ENCODE measurements at places on chromosomes 5 and 9.
A peak's percentile ranks its signal among the peaks of the same experiment; 100 is the strongest.

GRCh38 chr9:92432972-92433548 is 8.8 kb upstream of the OMD start:
- no peak for DNase-seq

DNA sequence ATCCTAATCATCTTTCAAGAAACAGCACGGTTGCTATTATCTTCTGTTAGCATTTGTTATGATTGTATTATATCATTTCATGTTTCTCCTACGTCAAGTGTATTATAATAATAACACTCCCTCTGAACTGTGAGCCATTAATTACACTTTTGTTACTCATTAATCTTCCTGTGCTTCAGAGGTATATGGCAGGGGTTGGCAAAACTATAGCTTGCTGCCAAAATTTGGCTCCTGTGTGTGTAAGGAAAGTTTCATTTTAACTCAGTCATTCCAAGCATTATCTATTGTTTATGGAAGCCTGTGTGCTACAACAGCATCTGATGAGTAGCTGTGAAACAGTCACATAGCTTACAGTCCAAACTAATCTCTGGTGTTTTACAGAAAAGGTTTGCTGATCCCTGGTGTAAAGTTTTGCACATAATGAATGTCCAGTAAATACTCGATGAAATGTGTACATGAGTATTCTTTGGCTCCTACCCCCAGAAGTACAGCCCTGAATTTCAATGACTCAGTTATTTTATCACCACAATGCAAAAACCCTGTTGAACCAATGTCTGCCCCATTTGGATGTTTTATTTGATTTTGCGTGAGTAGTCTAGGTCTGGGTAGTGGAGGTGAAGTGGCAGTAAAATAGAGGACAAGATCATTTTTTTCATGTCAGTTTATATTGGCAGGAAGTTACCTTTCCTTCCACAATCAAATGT is 648.2 kb downstream of the MAT2B start:
- DNase-seq, result no peak

- peak; percentile 27 for DNase-seq
Measured at GRCh38 chr9:131799177-131799823, 59.4 kb upstream of the RAPGEF1 start.

DNA sequence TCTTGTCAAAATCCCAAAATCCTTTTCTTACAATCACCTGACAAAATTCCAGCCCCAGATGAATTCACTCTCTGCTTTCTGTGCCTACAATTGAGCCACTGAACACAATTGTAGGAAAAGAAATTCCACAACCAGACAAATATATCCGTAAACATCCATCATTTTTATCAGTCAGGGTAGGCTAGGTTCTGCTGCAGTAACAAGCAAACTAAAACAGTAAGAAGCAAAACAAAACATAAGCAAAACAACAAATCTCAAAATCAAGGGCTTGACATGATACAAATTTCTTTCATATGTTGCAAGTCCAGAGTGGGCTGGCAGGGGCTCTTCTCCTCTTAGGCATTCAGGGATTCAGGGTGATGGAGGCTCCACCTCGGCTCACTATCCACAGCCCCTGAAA is 114.2 kb upstream of the MAN2A1 start:
- DNase-seq, result no peak

DNA sequence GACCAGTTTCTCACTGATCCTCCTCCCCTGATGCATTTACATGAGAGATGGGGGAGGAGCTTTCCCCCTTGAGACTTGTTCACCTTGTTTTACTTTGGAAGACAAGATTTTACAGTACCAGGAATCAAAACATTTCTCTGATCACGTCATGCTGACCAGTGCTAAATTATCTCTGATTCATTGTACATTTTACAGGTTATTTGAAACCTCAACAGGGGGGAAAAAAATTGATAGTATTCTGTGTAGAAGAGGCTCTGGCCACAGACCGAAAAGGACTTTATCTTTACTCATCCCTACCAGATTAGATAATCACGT is 133.9 kb downstream of the GRIA1 start:
- DNase-seq, result no peak

GRCh38 chr9:89878003-89878411 is 273.2 kb downstream of the GADD45G start:
- no peak for DNase-seq

DNA sequence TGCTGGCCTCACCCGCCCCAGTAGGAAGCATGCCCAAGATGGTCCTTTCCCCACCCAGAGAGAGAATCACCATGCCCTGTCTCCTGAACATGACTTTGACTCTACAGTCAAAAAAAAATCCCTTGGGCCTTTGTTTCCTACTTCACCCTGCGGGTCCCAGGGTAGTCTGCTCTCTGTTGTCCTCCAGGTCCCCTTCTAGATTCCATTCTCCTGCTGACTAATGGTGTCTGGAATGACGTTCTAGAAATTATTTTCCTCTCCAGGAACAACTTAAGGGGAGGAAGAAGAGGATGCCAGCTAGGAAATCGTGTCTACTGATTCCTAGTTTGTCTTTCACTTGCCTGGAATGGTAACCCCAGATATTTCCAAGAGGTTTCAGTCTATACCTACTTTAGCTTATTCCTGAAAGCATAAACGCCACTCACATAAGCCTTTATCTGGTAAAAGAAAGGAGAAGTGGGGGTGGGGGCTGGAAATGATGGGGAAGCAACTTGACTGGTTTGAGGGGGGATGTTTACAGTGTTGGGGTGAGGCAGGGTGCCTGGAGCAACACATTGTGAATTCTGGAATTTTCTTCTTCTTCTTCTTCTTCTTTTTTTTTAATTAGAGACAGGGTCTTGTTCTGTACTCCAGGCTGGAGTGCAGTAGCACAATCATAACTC is 93.9 kb downstream of the SNX18 start:
- DNase-seq, result no peak

DNA sequence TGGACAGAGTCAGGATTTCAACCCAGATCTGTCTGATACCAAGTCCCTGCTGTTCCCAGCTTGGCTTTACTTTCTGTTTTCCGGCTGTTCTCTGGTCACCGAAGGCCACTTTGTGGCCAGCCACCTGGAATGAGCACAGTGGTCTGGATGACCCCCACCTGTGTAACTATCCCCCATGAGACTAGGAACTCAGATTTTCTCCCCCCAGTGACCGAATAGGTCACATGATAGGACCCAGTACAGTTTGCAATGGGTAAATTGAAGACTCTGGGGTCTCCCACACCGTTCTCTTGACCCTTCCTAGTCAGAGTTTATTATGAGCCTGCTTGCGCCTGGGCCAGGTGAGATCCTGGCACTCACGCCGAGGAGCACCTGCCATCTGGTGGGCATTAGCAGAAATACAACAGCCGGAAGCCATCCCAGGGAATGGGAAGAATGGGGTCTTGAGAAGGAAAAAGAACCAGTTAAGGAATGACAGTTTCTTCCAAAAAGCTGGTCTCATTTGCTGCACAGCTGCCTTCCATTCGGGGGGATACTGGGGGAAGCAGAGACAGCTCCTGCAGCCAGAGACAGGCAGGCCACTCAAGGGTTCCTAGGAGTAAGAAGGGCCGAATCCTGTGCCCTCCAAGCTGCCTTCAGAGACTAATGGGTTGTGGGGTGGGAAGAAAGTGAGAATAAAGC is 7.1 kb downstream of the PHYHD1 start:
- peak; percentile 43 for DNase-seq

DNA sequence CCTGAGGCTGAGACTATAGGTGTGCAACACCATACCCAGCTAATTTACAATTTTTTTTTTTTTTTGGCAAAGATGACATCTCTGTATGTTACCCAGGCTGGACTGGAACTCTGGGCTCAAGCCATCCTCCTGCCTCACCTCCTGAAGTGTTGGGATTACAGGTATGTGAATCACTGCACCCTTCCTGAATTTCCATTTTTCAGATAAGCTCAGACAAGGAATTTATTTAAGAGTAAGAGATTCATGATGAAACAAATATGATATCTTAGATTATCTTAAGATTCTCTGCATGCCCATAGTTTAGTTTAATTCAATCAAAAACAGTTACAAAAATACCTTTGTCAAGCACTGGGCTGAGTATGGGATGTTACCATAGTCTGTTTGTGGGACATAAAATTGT is 128.4 kb upstream of the BASP1 start:
- no peak for DNase-seq

DNA sequence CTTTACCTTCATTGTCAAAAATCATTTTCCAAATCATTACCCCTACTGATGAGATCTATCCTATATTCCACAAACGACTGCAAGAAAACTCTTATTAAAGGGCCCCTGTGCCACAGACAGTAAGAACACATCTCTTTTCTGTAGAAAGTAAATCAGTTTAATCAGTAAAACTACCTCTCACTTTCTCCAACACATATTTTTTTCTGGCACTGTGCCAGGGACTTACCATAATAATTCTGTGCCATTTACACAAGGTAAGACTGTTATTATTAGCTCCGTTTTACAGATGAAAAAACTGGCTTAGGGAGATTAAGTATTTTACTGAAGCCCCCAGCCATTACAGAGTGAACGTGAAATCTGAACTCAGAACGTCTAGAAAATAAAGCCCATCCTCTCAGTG is 587.0 kb upstream of the COX7C start:
- DNase-seq, result no peak

- no peak for DNase-seq
Measured at GRCh38 chr9:35103660-35104191, 795 bp upstream of the STOML2 start.

DNA sequence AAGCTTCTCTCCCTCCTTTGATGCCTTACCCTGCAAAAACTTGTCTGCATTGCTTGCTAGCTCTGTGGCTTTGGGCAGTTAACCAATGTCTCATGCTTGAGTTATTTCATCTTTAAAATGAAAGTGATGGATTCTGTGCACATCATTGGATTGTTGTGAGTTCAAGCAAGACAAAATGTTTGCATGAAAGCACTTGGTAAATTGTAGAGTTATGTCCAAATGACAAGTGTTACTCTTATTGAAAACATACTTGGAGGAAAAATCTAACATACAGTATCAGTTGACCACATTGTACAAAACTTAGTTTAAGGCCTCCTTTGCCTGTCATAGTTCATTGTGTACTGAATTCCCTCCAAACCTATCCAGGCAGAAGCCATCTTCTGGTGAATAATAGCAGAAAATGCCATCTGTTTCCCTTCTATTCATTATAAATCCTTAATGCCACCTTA is 30.0 kb downstream of the TGFBR1 start:
- no peak for DNase-seq

DNA sequence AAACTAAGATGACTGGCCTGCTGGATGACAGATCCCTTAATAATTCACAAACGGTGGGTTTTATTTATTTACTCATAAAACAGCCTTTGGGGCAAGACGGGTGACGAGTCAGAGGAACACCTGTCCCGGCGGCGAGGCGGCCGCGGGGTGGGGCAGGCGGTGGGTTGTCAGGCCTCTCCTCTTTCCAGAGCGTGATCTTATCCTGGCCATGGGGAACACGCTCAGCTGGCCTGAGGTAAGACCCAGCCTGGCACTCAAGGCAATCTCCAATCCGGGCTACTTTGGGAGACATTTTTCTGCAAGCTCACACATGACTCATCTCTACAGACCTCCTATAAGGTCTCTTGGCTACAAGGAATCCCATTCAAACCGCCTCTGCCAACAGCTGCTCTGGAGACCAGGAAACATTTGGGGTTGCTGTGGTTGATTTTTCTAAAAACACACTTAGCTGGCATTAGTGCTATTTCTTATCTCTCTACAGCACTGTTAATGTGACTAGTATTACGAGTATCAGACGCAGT is 6.3 kb downstream of the RAPGEF1 start:
- peak; percentile 97 for DNase-seq

DNA sequence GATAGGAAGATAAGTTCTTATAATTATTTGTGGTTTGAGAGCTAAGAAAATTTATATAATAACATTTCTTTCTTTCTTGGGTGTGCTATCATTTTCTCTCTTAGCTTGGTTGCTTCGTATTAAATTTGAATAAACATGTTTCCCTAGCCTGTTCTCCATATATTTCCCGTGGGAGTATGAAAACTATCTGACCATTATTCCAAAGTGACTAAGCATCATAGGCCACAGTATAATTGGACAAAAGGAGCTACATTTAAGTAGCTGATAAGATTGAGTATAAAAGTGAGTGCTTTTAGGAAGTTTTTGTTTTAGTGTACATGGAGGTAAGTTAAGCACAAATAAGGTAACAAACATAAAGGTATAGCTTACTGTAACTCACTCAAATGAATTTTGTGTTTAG is 8.4 kb upstream of the OSMR start:
- no peak for DNase-seq

- no peak for DNase-seq
Measured at GRCh38 chr9:95084254-95084934, 233.1 kb downstream of the FANCC start.

DNA sequence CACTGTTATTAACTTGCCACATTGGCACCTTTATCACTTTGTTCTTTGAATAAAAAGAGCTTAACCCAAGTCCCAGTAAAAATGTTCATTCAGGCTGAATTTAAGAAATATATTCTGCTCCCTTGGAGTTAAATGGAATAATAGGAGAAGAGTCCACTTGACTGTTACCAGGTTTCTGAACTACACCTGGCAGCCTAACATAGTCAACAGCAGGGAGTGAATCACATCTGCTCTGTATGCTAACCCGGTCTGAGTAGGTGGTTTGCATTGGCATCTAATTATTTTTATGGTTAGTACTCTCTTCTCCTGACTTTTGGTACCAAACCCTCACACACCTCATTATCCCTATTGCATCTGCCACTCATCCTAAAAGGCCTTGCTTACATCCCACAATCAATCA is 86.7 kb downstream of the STK32A start:
- no peak for DNase-seq

DNA sequence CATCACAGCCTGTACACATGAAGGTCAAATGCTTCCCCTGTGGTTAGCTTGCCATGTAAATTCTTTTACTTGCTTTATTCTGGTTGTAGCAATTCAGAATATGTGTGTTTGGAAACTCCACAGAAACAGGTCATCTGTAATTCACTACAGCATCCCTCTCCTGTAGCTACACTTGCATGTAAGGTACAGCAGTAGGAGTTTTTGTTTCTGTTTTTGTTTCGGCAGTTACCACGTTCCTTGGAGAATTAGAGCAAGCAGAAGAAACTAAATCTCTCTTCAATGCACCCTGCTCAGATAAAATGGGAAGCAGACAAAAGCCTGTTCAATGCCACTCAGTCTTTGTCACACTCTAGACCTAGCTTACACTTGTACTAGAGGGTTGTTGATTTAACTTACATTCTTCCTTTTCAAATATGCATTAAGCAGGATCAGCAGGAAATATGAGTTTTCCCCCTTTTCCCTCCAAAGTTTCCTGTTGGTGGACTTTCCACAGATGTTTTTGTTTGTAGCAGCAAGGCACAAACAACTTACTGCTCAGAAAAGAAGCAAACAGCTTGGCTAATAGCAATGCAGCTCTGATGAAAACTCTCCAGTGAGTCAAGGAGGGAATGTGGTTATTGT is 80.9 kb downstream of the YIPF5 start:
- DNase-seq, result no peak

DNA sequence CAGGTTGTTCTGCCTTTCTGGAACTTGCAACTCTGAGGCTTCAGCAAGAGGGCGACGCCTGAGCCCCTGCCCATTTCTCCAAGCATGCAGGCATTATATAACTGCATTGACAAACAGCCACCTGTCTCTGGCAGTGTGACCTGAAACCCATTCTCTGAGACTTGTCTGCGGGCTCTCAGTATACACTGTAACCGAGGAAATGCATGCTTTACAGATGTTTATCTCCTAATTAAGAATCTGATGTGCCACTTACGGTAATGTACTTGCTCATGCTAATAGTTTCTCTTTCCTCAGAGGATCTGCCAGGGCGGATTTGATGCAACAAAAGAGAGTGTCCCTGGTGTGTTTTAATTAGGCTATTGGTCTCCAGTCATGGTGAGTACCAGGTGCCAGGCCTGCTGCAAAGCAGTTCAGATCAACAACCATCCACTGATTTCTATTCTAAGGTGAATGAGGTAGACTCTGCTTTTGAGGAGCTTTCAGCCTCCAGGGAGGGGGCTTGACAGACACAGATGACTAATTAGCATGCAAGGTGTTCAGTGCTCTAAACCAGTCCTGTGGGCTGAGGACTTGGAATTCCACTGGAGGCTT is 593.7 kb upstream of the KLF4 start:
- no peak for DNase-seq
